ENCODE measurements at places on chromosomes 2 and 18.

GRCh38 chr2:12828980-12829379 lies 112.2 kb downstream of the TRIB2 start:
- no peak for DNase-seq

DNA sequence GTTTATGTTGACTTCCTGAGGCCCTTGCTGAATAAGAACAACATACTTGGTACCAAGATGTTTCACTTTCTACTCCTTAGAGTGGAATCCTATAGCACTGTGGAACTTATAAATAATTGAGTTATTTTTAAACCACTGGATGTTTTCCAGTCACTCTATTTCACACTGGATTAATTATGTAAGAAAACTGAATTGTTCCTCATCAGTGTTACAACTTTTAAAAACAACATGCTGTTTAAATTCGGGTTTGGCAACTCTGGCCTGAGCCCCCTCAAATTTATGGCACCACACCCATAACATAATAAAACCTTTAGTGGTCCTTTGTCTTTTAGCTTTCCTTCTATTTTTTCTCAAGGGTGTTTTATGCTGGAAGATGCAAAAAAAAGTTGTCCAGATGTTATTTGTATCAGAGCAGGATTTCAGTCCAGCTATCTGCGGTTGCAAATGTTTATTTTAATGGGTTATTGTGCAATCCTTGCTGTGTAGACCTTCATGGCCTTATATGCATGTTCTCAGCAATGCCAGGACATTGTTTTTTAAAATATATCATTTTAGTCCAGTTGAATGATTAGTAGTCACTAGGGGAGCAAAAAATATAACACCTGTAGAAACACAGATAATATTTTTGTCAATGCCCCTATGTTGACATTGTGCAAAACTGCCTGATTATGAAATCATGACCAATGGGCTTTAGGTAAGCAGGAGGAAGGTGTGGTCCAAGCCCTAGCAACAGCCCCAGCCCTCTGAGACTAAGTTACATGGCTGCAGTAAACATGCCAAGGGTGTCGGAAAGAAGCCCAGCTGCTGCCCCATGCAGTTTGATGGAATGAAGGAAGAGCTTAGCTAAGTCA lies 638.0 kb upstream of the ZEB2 start:
- DNase-seq: no peak

DNA sequence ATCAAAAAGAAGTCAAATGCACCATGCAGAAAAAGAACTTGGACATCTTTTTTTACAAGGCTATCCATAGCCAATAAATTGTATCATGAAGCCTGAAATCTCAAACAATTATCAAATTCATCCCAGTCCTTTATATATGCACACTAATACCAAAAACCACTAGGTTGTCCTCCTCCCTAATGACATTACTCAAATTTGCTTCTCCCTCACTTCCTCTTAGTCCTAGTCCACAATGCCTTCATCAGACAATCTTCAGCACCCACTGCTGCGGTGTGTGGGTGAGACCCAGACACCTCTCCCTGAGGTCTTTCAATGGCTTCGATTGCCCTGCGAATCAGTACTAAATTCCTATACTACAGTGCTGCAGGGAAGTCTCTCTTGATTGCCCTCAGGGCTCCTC lies 58.1 kb downstream of the CLASP1 start:
- no peak for DNase-seq

- no peak for DNase-seq
Measured at GRCh38 chr2:169476459-169476858, 2.8 kb upstream of the BBS5 start.

GRCh38 chr2:161370981-161371380 lies 45.1 kb upstream of the TBR1 start:
- DNase-seq: no peak

GRCh38 chr2:121128741-121129659 lies 156.0 kb downstream of the TFCP2L1 start:
- no peak for DNase-seq

- DNase-seq: no peak
Measured at GRCh38 chr18:40652321-40652720, 1302.7 kb upstream of the PIK3C3 start.

GRCh38 chr2:206011795-206012194 lies 74.2 kb downstream of the INO80D start:
- DNase-seq: no peak

DNA sequence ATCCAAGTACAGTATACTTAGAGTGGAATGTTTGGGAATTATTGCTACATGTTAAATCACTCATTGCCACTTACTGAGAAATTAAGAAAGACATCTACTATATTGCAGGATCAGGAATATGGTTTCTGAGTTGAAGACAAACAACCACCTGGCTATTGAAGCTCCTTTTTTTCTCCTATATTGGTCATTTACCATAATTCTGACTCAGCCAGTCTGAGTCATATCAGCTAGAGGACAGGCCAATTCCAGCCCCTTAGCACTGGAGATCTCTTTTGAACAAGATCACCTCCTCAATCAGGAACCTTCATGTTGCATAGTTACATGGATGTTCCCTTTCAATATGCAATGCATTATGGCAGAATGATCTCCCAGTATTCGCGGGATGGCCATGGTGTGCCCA lies 42.7 kb upstream of the CDH19 start:
- no peak for DNase-seq

GRCh38 chr2:150174971-150175421 lies 312.5 kb downstream of the RND3 start:
- DNase-seq: no peak

DNA sequence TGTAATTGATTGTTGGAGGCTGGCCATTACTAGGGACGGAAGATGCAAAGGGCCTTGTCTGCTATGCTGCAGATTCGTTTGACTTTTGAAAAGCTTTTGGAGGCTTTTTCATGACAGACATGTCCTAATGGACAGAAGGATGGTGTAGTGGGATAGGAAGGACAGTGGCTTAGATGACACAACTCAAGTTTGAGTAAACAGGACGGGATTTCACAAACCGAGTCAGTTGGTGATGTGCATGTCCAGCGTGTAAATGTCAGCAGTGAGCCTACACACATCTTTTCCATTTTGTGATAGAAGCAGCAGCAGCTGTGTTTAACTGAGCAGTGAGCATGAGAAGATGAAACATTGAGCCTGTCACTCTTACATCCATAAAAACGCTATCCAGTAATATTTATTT lies 76.0 kb downstream of the NCK2 start:
- DNase-seq: no peak

GRCh38 chr2:39492095-39492590 lies 55.1 kb upstream of the MAP4K3 start:
- no peak for DNase-seq

GRCh38 chr2:238873381-238873801 lies 25.5 kb downstream of the TWIST2 start:
- no peak for DNase-seq

DNA sequence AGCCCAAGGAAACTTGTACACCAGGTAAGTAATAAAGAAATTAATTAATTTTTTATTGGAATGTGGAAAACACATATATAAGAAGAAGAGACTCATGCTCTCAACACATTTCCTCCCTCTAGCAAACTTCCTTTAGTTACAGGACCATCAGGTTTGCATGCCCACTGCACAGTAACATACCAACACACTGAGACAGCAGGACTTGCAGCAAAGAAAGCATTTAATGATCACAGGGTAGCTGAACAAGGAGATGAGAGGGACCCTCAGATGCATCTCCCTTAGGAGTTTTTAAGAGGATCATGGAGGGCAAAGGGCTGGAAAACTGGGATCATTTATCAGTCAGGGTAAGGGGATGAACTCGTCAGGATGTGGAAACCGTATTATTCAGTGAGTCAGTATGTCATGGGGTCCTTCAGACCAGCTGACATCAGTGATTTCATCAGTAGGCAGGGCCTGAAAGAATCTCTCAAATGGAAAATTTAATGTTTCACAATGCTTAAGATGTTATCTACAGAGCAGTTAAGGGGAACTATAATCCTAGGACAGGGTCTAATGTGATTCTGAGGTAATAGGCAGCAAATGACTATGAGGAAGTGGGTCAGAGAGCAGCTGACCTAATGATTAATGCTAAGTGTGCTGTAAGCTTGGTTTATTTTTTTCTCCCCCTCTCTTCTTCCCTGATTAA lies 193.8 kb upstream of the RND3 start:
- no peak for DNase-seq

DNA sequence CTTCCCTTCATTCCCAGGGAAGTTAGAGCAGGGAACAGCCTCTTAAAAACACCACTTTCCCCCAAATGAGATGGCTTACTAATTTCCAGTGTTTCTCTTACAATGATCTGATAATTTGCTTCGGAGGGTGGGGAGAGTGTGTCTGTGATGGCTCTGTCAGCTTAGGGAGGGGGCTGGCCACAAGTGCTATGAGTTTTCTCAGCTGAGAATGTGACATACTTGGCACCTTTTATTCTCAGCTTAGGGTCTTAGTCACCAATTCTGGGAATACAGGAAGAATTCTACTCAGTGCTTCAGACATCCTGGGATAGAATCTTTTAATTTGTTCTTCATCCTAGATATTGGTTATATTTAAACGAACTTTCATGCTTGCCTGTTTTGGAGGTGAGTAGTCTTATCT lies 64.4 kb downstream of the AOX1 start:
- no peak for DNase-seq

DNA sequence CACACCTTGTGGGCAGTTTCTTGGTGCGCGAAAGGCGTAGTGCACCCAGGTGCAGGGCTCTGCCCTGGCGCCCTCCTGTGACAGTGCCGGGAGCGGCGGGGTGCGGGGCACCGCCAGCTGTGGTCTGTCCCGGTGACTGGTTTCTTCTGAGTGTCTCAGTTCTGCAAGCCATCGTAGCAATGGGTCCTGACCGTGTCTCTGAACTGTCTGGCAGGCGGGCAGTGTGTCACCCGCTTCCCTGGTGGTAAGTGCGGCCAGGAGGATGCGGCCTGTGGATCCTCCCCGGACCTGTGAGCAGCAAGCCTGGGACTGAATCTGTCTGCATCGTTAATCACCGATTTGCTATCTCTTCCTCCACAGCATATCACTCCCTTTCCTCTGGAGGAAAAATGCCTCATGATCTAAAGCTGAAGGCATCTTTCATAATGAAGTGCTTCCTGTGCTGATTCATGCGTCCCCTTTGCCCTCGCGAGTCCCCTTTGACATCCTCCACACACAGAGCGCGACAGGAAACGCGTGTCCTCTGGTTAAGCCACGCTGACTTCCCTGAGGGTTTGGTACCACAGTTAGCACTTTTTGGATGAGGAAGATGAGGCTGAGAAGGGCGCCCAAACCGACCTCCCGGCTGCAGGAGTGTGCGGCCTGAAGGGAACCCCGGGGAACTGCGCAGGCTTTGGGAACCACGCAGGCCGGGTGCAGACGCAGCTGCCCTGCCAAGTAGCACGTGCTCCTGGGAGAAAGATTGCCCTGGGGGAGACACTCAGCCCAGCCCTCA lies 416.0 kb upstream of the HS6ST1 start:
- DNase-seq: no peak

GRCh38 chr18:73296686-73297085 lies 428.9 kb upstream of the NETO1 start:
- DNase-seq: no peak

DNA sequence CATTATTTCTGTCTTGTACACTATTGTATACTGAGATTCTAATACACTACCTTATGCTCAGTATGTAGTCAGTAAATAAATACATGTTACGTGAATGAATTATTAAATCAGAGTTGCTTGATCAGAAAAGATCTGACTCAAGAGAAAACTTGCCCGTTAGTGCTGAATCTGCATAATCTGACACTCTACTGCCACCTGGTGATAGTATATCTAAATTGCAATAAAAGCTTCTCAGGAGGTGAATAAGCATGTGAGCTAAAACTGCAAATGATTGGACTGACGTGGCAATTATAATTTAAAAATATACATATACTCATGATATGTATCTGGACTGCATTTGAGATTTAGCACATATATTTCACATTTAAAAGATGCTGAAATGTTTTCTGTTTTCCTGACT lies 70.4 kb downstream of the KIAA1328 start:
- no peak for DNase-seq

- DNase-seq: no peak
Measured at GRCh38 chr2:63755216-63755615, 86.5 kb upstream of the UGP2 start.

DNA sequence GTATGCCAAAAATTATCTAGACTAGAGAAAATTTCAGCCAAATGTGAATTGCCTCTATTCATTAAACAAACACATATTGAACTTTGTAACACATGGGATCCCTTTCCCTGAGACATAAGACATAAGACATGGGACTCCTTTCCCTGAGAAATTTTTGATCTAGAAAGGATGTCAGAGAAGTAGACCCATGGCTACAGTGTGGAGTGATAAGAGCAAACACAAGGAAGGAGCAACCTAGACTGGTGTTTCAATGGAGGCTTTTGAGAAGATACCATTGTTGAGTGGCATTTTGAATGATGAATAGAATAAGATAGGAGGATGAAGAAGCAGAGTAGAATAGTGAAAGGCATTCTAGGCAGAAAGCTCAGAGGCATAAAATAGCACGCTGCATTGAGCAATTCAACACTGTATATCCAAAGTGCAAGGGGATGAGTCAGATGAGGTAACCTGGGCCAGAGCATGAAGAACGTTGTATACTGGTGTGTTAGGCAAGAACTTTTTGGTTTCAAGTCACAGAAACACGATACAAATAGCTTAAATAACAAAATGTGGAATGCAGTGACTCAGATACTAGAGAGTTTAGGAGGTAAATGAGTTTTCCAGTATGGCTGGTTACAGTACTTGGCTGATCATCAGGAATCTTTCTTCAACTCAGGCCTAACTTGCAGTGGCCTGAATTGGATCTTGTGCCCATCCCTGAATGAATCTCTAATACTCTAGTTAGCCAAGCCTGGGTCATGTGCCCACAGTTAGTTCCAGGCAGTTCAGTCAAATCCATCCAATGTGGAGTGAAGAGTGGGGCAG lies 129.8 kb upstream of the TANK start:
- no peak for DNase-seq

DNA sequence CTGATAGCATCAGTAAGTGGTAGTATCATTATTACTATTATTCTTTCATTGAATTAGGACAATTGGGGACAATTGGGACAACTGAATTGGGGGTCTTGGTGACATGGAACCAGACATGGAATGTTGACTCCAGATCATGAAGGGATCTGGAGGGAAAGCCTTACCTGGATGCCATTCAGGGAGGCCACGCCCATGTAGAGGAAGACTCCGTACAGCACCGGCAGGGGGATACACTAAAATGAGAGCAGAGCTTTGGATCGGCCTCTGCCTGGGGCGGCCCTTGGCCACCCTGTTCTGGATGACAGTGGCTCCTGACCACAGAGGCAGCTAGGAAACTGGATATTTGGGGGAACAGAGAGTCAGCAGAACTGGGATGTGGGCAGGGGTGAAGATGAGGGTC lies 29.2 kb downstream of the MTHFD2 start:
- no peak for DNase-seq

- no peak for DNase-seq
Measured at GRCh38 chr2:26988058-26988860, 17.8 kb downstream of the MAPRE3 start.

- DNase-seq: no peak
Measured at GRCh38 chr2:152354069-152354755, 19.2 kb downstream of the FMNL2 start.

DNA sequence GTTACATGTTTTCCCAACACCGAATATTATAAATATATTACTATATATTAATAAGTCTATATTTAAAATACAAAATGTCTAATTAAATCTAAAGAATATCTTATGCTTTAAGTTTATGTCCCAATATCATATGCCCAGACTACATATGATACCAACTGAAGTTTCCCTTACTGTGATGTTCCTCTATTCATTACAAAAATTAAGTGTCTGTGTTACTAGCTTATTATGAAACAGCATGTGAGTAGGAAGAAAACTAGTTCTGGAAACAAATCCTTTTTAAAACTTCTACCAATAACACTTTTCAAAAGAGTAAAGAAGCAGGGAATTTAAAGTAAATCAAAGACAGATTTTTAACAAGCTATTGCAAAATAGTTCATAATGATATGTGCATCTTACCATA lies 17.8 kb downstream of the HNRNPLL start:
- no peak for DNase-seq

All from NCI-H187 treated with DMSO at 0.1 percent for 48 hours (cell line).